ENCODE measurements at places on chromosomes 7 and 10. TPM values are rescaled to one million over a fixed set of nuclear protein-coding genes. Genes with fewer than 3 reads are reported as not detected.

DNA sequence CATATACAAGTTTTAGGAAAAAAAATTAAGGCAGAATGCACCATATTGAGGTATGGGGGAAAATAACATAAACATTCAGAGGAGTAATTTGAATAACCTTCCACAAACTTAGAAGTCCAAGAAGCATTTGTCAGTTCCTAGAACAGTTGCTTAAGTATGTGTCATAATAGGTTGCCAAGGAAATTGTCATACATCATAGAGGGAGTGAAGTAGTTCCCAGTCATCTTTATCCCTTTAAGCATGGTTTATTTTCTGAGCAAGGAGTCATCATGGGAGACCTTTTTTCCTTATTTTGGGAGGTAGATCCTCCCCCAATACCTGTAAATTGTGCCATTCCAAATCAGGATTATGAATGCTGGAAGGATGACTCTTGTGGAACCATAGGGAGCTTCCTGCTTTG, at the start of gene SSMEM1:
SSMEM1 (plus strand) TSS at position 219 of the 400 bp plus-strand sequence; CDS start at position 270, 51 bp downstream.
- peaks cover 6% of the 10 kb centered on the region for H3K36me3 ChIP-seq
- H3K4me1 ChIP-seq, result no peaks in the 10 kb centered on the region
- H3K4me3 ChIP-seq, result no peak within 1 kb of the TSS
- no peak for DNase-seq
- no peak within 1 kb of the TSS for H3K27ac ChIP-seq
- no peaks in the 10 kb centered on the region for H3K27me3 ChIP-seq

DNA sequence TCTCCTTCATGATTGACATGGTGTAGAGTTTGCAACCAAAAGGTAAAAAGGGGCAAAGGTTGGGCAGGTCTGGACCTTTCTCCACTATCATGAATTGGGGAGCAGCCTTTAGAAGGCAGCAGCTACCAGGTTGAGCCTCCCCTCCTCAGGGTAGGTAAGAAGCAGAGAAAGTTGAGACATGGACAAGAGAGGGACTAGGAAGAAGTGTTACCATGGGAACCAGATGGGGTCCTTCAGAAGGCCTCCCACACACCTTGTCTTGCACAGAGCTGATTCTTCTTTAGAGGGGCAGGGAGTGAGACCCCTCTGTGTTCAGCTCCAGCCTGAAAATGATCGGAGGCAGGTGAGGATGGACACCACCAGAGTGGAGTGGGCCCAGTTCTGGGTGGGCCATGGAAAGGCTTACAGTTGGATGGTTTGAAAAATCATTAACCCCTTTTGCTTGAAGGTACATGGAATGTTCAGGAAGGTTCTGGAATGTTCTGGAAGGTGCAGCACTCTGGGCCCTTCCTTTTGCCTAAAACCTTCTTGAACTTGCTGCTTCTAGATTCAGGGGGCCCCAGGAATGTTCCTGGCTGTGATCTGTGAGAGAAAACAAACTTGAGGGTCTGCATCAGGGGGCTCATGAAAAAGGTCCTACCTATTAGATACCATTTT, 7.0 kb downstream of the VPS37D start:
- H3K4me3 ChIP-seq, result no peak overlapping the region
- H3K27me3 ChIP-seq, result no peaks in the 10 kb centered on the region
- H3K36me3 ChIP-seq, result no peaks in the 10 kb centered on the region
- H3K4me1 ChIP-seq, result peaks cover 8% of the 10 kb centered on the region

GRCh38 chr7:23294549-23295400, 4.4 kb upstream of the MALSU1 start:
- no peak for DNase-seq
- H3K4me3 ChIP-seq, result no peak overlapping the region
- no peaks in the 10 kb centered on the region for H3K36me3 ChIP-seq
- peaks cover 22% of the 10 kb centered on the region for H3K4me1 ChIP-seq
- no peak overlapping the region for H3K27ac ChIP-seq

- peaks cover 24% of the 10 kb centered on the region for H3K4me1 ChIP-seq
- H3K36me3 ChIP-seq, result no peaks in the 10 kb centered on the region
- no peaks in the 10 kb centered on the region for H3K27me3 ChIP-seq
- H3K27ac ChIP-seq, result no peak overlapping the region
Observed at GRCh38 chr10:77223526-77224460, 413.8 kb downstream of the KCNMA1 start.

DNA sequence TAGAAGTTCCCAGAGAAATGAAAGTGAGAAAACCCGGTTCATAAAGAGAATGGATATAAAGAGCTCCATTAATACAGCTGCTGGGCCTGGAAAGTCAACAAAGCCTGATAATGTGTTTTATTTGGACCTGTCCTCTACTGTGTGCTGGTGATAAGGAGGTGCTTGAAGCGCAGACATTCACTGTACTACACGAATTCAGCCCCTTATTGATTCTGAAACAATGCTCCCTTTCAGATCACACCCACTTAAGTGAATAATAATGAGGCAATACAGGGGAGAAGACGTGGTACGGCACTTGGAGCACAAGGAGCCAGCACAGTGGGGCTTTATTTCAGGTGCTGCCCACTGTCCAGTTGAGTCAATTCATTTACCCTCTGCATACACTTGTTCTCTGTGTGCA, 260.8 kb downstream of the FGFR2 start:
- no peak for DNase-seq
- no peaks in the 10 kb centered on the region for H3K27me3 ChIP-seq
- no peaks in the 10 kb centered on the region for H3K36me3 ChIP-seq

GRCh38 chr10:30000802-30001571, 58.4 kb downstream of the JCAD start:
- no peaks in the 10 kb centered on the region for H3K36me3 ChIP-seq
- H3K27me3 ChIP-seq, result no peaks in the 10 kb centered on the region
- DNase-seq, result no peak
- peak overlapping the region; percentile 70 for H3K27ac ChIP-seq
- peak overlapping the region; percentile 68 for H3K4me3 ChIP-seq

DNA sequence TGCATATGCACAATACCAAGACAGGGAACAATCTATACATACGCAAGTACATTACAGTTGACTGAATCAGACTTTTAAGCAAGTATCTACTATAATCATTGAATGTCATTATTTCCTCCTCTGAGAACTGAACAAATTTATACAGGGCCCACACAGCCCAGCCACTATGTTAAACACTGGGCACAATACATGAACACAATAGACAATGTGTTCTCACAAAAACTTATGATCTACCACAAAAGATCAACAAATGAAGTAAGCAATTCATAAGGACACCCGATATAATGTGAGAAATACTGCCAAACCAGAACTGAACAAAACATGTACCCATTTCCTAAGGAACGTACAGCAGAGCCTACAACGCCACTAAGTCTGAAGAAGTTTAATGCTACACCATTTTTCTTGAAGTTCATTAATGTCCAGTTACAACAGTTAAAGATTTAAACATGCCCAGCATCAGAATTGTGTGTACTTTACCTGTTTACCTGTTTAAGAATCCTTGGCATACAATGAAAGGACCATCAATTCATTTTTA, 31.5 kb downstream of the SHTN1 start:
- no peak overlapping the region for H3K27ac ChIP-seq
- H3K4me3 ChIP-seq, result no peak overlapping the region
- no peak for DNase-seq
- no peaks in the 10 kb centered on the region for H3K4me1 ChIP-seq
- peaks cover 3% of the 10 kb centered on the region for H3K36me3 ChIP-seq

DNA sequence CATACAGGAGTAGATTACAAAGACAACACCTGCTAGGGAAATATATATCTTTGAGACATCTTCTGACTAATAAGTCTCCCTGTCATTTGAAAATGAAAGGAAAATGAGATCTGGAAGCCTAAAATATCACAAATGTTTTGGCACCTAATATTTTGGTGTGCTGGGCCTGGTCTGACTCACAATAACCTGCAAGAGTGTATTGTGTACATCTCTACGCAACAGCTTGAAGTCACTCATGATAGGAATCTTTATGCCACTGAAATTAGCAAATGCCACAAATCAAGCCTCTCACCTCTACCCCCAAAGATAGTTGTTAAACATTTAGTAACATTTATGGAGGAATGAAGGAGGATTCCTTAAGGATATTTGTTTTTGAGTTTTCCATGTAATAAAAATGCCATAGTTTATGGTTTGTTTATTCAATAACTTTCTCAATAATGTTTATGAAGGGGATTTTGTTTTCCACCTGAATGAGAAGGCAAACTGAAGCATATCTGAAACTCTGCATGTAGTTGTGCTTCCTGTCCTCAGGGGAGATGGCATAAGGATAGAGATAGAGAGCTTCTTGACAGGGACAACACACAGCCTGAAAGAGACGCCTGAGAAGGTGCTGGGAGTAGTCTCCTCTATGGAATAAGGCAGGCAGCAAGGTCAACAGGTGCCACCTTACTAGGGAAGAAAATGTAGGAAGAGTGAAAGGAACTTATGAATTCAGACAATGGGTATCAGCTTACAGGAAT, 197.4 kb downstream of the AHR start:
- H3K4me1 ChIP-seq, result peaks cover 12% of the 10 kb centered on the region
- H3K4me3 ChIP-seq, result no peak overlapping the region
- H3K27me3 ChIP-seq, result no peaks in the 10 kb centered on the region

DNA sequence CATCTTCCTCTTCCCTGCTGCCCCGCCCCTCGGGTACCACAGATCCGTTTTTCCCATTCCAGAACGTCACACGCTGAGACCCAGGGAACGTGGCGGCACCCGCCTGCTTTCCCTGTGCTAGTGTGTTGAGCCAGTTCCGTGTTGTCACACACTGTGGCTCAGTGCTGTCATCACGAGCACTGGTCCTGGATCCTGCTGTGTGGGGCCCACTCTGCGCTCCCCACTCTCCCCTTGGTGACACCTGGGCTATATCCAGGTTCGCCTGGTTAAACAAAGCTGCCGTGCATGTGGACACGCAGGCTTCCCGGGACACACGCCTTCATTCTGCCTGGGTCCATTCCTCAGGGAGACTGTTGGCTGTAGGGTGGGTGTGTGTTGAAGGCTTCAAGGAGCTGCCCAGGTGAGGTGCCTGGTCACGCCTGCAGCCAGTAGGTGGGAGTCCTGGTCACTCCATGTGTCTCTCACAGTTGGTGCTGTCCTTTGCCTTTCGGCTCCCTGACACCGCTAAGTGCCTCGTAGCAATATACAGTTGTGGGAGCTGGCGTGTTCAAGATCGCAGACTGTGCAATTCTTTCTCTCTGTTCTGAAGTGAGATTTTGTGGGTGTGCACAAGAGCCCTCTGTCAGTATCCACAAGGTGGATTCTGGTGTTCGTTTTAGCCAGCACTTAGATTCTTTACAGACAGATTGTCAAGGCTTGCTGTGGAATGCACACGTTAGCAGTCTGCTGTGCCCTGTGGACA, 88.6 kb downstream of the INPP5A start:
- no peak overlapping the region for H3K4me3 ChIP-seq
- peaks cover 7% of the 10 kb centered on the region for H3K4me1 ChIP-seq
- no peak for DNase-seq

DNA sequence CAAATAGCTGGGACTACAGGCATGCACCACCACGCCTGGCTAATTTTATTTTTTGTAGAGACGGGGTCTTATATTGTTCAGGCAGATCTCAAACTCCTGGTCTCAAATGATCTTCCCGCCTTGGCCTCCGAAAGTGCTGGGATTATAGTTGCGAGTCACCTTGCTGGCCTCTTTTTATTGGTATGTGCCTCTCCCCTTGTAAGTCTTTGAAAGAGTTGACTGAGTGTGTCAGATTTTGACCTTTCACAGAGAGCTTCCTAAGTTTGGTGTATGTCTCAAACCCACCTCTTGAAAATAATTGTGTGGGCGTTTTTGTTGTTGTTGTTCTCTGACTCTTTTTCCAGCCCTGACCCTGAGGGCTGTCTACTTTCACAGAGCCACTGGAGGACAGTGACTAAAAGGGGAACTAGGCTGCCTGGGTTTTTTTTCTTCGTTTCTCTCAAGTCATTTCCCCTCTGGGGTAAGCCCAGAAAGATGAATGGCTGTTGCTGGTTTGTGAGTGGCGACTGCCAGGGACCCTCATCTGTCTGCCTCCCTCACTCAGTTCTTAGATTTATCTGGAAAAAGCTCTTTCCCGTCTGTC, 262.8 kb downstream of the ZEB1 start:
- no peaks in the 10 kb centered on the region for H3K27me3 ChIP-seq
- no peak overlapping the region for H3K4me3 ChIP-seq
- H3K4me1 ChIP-seq, result peaks cover 3% of the 10 kb centered on the region
- DNase-seq, result no peak
- H3K36me3 ChIP-seq, result no peaks in the 10 kb centered on the region

DNA sequence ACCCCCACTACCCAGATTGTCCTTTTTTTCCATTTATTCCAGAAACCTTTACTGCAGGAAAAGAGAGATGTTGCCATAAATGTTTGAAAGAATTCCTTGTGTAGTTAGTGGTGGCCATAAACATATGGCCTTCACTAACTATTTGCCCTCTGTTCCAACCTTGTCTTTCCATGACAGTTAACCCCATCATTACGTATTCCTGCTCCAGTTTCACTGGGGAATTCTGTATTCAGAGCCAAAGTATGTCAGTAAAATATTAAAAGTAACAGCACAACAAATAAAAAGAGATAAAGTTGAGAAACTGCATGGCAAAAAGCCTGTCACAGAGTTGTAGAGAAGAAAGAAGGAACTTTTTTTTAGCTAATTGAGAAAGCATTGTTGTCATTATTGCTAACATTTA, 261.3 kb downstream of the BICC1 start:
- H3K27ac ChIP-seq, result no peak overlapping the region
- no peak for DNase-seq
- H3K36me3 ChIP-seq, result no peaks in the 10 kb centered on the region
- H3K4me3 ChIP-seq, result no peak overlapping the region
- H3K27me3 ChIP-seq, result no peaks in the 10 kb centered on the region
- no peaks in the 10 kb centered on the region for H3K4me1 ChIP-seq

DNA sequence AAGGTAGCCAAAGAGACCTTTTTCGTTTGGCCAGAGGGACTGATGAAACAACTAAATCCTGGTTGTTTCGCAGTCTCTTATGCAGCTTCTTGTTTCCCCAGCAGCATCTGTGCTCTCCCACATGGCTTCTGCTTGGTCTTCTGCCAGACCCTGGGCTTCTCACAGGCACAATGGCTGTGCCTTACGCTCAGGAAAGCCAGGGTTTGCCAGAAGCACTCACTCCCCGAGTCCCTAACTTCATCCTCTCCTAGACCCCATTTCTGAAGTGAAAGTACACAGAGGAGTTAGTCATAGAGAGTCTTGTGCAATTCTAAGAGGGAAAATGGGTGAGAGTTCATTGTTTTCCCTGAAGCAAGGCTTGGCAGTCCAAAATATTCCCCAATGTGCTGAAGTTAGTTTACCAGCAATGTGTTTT, 121.7 kb downstream of the EVX1 start:
- H3K27me3 ChIP-seq, result no peaks in the 10 kb centered on the region
- H3K27ac ChIP-seq, result peak overlapping the region; percentile 63
- no peaks in the 10 kb centered on the region for H3K36me3 ChIP-seq
- no peak for DNase-seq
- H3K4me1 ChIP-seq, result no peaks in the 10 kb centered on the region

Gene DDIT4
- total RNA-seq, result 39.9 TPM

Gene ZNF212
- 4.9 TPM for total RNA-seq

Gene PIK3CG
- 4.1 TPM for total RNA-seq

Gene TCAF2
- 0.19 TPM for total RNA-seq

Gene TET1
- 1.2 TPM for total RNA-seq
